ENCODE measurements at places on chromosomes 1 and 21.

- DNase-seq: no peak
Measured at GRCh38 chr1:2104621-2105427, 54.6 kb downstream of the PRKCZ start.

- DNase-seq: no peak
Measured at GRCh38 chr1:65344171-65344814, 35.0 kb downstream of the DNAJC6 start.

- DNase-seq: no peak
Measured at GRCh38 chr1:56433056-56433577, 146.2 kb downstream of the PLPP3 start.

DNA sequence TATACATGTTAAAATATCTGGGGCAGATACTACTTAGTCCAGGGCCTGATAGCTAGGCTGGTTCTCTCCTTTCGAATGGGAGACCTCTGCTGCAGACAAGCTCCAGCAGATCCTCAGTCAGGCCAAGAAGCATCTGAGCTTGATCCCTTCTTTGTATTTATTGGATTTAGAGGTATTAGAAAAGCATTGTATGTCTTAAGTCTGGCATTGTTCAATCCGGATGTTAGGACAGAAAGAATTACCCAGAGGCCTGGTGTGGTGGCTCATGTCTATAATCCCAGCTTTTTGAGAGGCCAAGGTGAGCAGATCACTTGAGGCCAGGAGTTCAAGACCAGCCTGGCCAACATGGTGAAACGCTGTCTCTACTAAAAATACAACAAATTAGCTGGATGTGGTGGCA, 21.2 kb upstream of the EYA3 start:
- no peak for DNase-seq

DNA sequence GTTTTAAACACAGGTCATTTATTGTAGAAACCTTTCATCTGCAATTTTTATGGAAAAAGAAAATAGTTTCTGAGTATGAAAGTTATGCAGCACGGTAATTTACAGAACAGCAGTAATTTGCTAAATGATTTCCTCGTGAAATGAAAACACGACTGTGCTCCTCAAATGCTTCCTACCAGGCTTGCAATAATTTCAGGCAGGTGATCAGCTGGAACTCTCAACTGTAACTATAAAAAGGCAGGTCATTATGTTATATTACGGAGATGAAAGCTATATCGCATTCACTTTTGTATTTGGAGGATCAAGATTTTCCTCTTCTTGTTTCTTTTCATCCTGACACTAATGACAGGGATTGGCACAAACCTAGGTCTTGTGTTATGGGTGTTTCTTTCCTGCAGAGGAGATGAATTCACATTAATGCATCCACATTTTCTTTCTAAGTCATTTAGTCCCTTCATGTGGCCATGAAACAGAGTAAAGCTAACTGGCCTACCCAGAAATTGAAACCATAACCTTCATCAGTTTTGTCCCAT, 57.4 kb downstream of the SAMSN1 start:
- DNase-seq: no peak

- no peak for DNase-seq
Measured at GRCh38 chr1:224081604-224082003, 32.3 kb upstream of the FBXO28 start.

DNA sequence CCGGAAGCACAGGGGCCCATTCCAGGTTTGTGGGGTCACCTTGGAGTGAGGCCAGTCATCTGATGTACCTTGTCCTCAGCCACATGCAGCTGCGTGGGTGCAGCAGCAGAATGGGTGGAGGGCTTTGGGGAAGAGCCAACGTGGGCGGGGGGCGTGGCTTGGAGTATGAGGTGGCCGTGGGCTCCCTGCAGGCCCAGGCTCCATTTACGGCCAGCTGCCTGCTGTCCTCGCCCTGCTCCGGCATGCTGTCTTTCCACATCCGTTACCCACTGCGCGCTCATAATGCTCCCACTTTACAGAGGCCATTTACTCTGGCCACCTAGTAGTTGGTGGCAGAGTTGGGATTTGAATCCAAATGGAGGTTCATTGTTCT, 27.8 kb upstream of the TINAGL1 start:
- DNase-seq: no peak

GRCh38 chr1:161217831-161218230, 2.7 kb downstream of the FCER1G start:
- no peak for DNase-seq

- no peak for DNase-seq
Measured at GRCh38 chr1:192835116-192835515, 26.3 kb downstream of the RGS2 start.

DNA sequence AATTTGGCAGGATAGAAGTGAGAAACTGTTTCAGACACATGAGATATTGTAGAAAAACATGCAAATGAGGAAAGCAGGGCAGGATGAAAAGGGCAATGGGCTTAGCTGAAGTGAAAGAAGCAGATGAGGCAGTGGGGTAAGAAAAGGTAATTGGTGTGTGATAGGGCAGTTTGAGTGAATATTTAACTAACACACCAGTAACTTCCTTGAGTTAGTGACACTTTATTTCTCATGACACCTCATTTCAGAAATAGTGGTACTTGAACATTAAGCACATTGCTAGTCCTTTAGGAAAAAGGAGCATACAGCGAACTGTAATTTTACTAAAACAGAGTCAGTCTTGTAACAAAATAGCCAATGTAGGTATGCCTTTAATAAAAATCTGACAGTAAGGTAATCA, 415.0 kb downstream of the DPYD start:
- DNase-seq: no peak

- DNase-seq: no peak
Measured at GRCh38 chr1:89546082-89546889, 21.7 kb downstream of the LRRC8B start.

GRCh38 chr1:156584813-156585212, 5.3 kb downstream of the TTC24 start:
- no peak for DNase-seq

GRCh38 chr21:46000182-46000730, 18.7 kb downstream of the COL6A1 start:
- DNase-seq: no peak

- DNase-seq: no peak
Measured at GRCh38 chr1:223641523-223642039, 23.9 kb downstream of the CAPN8 start.

DNA sequence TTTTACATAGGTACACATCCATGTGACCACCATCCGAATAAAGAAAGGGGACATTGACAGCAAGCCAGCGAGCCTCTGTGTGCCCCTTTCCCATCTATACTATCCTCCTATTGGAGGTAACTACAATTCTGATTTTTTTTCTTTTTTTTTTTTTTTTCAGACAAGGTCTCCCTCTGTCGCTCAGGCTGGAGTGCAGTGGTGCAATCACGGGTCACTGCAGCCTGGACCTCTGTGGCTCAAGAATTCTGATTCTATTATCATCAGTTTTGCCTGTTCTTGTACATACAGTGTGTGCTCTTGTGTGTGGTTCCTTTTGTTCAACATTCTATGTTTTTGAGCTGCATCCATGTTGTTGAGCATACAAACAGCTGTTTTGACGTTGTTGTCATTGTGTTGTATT, 56.0 kb upstream of the SRSF10 start:
- no peak for DNase-seq

GRCh38 chr21:29308456-29308783, 9.7 kb downstream of the BACH1 start:
- DNase-seq: no peak

DNA sequence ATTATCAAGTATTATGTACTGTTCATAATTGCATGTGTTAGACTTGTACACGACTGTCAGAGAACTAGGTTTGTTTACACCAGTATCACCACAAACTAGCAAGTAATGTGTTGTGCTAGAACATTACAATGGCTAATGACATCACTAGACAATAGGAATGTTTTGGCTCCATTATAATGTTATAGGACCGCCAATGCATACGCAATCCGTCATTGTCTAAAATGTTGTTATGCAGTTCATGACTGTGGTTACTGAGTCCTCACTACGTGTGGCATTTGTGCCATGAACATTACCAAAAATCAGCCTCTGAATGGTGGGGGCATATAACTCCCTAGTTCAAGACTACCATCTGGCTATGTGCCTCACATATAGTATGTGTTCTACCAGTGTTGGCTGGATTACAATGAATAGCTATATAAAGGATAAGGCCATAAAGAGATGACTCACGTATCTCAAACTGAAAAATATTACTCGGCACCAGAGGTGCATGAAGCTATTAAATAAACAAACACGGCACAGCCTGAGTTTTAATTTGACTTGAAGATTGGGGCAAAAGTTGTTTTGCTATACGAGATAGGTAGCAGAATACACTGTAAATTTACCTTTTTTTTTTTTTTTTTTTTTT, 89.1 kb upstream of the COL24A1 start:
- no peak for DNase-seq

DNA sequence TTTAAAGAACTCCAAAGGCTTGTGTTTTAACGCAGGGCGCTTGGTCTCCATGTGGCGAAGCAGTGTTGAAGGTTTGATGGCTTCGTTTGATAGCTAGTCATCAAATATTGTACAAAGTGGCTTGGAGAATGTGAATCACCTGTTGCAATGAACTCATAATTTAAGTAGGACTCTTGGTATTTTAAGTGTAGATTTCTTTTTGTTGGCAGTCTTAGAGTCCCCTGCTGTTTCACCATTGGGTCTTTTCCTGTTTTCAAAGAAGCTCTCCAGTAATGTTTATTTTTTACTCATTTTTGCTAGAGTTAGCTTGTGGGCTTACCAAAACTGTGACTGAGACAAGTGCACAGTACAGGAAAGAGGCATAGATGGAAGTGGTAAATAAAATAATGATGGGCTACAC, 26.2 kb downstream of the RASAL2 start:
- DNase-seq: no peak

GRCh38 chr1:62601457-62601856, 4.1 kb downstream of the ANGPTL3 start:
- no peak for DNase-seq

GRCh38 chr1:226467443-226467842, 59.5 kb upstream of the PARP1 start:
- no peak for DNase-seq

- no peak for DNase-seq
Measured at GRCh38 chr1:241647658-241648057, 4.4 kb upstream of the WDR64 start.

- DNase-seq: no peak
Measured at GRCh38 chr1:30321246-30321910, 402.0 kb downstream of the MATN1 start.

GRCh38 chr1:181192316-181192715, 103.8 kb downstream of the IER5 start:
- DNase-seq: no peak

GRCh38 chr21:36076878-36077655, 7.2 kb downstream of the CBR1 start:
- DNase-seq: peak; percentile 70

DNA sequence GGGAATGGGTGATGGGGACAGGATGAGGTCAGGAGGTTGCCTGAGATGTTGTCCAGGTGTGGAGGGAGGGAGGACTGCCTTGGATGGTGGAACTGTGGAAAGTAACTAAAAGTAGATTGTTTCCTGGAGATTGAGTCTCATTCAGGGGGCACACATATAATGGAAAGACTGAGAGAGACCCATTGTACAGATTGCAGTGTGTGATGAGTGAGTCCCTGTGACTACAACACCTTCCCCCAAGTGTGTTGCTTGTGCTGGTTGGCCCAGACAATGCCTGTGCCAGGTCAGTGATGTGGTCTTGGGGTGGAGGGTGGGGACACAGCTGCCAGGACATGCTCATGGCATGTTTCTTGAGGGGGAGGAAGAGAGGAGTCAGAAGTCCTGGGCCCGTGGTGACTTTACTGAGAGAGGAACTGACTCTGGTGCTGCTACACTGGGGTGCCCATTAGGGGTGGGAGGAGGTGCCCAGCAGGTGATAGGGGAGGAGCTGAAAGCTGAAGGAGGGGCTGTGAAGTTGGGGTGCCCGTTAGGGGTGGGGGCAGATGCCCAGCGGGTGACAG, 5.2 kb downstream of the SNAP47 start:
- DNase-seq: no peak

DNA sequence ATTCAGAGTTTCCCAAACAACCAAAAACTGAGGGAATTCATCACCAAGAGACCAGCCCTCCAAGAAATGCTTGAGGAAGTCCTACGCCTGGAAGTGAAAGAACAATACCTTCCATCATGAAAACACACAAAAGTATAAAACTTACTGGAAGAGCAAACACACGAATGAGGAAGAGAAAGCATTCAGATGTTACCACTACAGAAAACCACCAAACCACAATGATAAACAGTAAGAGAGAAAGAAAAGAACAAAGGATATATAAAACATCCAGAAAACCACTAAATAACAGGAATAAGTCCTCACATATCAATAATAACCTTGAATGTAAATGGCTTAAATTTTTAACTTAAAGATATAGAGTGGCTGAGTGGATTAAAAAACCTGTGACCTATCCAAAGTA, 58.5 kb upstream of the BCL10 start:
- DNase-seq: peak; percentile 37

DNA sequence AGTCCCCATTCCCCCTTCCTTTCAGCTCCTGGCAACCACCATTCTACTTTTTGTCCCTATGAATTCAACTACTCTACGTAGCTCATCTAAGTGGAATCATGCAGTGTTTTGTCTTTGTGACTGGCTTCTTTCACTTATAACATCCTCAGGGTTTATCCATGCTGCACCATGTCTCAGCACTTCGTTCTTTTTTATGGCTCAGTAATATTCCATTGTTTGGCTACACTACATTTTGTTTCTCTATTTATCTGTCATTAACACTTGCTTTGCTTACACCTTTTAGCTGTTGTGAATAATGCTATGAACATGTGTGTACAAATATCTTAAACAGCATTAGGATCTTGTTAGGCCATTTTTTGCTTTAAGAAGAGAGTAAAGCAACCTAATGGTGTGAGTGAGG, 1.5 kb upstream of the MRPS14 start:
- no peak for DNase-seq

GRCh38 chr1:204410688-204411450, 748 bp downstream of the PPP1R15B start:
- peak; percentile 44 for DNase-seq

- no peak for DNase-seq
Measured at GRCh38 chr1:243508303-243508713, 252.5 kb downstream of the SDCCAG8 start.

- peak; percentile 96 for DNase-seq
Measured at GRCh38 chr1:161227196-161227871, 1.5 kb downstream of the TOMM40L start.

GRCh38 chr1:93350322-93350721, 4.6 kb downstream of the DR1 start:
- no peak for DNase-seq

DNA sequence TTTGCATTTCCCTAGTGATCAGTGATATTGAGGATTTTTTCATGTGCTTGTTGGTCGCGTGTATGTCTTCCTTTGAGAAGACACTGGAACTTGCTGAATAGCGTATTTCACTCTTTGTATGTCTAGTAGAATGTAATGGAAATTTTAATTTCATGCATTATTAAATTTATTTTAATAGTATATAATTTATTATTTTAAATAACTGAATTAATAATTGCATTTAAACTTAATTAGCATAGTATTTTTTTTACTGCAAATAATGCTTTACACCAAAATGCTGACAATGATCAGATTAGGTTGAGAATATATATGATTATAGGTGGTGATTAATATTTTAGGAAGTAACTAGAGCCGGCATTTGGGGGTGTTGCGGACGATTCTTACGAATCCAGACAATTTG, 10.5 kb upstream of the MTARC1 start:
- no peak for DNase-seq
